ENCODE measurements at places on chromosomes 2 and 18.

DNA sequence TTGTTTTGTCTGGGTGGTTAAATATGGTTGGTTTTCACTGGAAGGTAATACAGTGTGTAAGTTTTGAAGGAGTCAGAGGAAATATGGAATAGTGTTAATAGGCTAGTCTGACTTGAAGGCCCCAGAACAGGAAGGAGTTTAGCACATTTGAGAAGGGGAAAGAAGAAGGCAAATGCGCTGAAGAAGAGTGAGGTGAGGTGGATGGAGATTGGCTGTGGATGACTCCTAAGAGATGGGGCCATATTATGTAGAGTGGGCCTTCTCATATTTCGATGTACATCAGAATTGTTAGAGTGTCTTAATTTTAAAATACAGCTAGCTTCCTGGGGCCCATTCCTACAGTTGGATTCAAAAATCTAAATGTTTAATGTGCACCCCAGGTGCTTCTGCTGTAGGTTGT is 61.0 kb downstream of the GLS start:
- no peak for DNase-seq

- DNase-seq = no peak
Observed at GRCh38 chr2:53632714-53633113, 134.9 kb upstream of the CHAC2 start.

GRCh38 chr18:22168360-22168921 is 948 bp upstream of the GATA6 start:
- DNase-seq = no peak

- no peak for DNase-seq
Observed at GRCh38 chr2:72144274-72144631, 3.4 kb downstream of the CYP26B1 start.

GRCh38 chr18:68449292-68449691 is 265.6 kb downstream of the TMX3 start:
- no peak for DNase-seq

- DNase-seq = no peak
Observed at GRCh38 chr2:221779614-221780067, 207.5 kb upstream of the EPHA4 start.

GRCh38 chr2:240762971-240763370 is 57.0 kb downstream of the KIF1A start:
- DNase-seq = no peak

DNA sequence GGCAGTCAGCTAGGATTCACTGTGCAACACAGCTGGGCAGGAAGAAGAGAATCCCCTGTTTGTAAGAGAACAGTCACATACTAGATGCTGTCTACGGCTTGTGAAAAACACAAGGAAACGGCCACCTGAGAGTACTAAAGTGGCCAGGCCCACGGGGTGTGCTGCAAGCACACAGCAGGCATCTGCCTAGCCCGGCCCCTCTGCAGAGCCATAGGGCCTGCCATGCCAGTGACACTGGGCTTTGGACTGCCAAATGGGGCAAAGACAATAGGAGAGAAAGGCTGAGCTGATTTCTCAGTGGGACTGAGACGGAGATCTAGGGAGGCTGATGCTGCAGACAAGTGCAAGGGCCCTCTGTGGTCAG is 10.3 kb downstream of the TUBB6 start:
- DNase-seq = no peak

DNA sequence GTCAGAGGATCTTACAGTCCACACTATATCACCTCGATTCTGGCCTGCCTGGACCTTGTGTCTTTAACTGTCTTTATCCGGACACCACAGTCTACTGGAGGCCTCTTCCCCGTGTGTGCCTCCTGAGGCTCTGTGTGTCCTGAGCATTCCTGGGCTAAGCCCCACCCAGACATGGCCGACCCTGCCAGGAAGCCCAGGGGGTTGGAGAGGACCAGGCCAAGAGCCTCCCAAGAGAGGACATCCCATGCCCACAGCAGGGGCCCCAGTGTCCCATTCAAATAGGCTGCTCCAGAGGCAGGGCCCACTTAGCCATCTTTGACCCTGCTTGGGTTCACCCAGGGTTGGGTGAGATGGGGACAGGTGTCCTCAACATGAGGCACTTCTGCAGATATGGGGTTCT is 84.7 kb upstream of the OTOS start:
- DNase-seq = no peak

GRCh38 chr2:217415316-217415715 is 555.5 kb upstream of the TNP1 start:
- DNase-seq = no peak

DNA sequence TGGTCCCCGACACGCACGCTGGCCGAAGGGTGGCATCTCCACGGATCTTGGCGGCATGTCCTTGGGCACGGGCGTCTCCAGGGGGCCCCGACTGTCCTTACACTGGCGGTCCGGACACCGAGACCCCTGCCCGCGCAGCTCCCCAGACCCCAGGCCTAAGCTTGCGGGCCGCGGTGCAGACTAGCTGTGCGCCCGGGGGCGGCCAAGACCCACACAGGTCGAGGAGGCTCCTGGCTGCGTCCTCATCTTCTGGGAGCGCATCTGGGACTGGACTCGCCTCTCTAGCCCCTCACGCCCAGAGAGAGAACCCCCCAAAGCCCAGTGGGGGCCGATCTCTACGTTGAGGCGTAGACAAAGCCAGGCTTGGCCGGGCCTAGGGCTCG is 475 bp upstream of the TWIST2 start:
- no peak for DNase-seq

DNA sequence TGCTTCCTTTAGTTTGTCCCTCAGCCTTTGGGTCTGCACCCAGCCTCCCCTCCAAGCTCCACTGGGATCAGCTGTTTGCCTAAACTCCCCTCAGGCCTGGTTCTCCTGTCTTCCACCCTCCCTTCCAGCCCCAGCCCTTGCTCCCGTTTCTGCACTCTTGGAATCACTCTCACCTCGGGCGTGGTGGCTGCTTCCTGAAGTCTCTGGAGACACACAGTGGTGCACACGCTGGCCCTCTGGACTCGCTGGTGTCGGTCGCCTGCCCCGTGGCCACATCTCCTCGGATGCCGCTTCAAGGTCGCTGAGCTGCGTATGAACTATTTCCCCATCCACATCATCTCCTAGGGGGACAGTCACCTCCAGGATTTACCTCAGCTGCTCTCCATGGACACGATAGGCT is 46.3 kb downstream of the PSMG2 start:
- no peak for DNase-seq

DNA sequence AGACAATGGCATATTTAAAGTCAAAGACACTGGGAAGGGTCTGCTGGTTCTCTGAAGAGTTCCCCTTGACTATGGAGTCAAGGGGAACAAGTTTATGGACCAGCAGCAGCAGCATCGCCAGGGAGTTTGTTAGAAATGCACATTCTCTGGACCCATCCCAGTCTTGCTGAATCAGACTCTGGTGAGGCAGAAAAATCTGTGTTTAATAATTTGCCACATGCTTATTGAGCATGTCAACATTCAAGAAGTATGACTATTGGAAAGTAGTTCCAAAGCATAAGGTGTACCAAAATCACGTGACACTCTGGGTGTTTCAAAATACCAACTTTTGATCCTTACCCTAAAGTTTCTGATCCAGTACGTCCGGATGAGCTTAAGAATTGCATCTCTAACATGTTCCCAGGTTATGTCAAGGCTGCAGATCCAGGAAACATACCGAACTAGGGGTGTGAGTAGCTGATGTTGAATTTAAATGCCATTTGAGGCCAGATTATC is 853.8 kb downstream of the TMEM182 start:
- DNase-seq = no peak

Measured in stimulated activated CD4-positive, alpha-beta T cell treated with anti-CD3 and anti-CD28 coated beads, Interleukin-4, amount 100 ng/mL, for 48 hours (primary cell).